ENCODE measurements at places on chromosomes 6 and 20.

DNA sequence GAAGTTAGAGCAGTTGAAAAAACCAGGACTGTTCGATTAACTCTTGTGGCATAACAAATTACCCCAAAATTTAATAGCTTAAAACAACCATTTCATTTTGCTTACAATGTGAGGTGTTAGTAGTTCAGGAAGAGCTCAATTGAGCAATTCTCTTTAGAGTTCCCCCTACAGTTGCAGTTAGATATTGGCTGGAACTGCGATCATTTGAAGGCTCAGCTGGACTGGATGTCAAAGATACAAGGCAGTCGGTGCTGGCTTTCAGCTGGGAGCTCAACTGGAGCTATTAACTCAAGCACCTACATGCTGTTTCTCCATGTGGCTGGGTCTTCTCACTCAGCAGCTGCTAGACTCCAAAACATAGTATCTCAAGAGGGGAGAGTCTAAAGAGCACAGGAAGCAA, 96.0 kb upstream of the LOC128125822 start:
- no peak for DNase-seq

DNA sequence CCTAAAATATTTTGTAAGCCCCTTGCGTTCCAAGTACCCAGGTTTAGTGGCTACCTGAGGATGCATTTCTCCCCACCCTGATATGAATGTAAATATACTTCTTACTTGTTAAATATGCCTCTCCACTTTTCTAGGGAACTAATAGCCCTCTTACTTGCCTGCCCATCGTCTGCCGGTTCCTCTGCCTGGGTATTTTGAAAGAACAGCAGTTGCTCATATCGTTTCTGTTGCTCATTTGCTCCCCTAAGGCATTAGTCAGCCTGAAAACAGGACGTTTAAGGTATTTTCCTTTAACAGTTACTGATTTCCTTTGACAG, 141.3 kb upstream of the CARMIL1 start:
- no peak for DNase-seq

DNA sequence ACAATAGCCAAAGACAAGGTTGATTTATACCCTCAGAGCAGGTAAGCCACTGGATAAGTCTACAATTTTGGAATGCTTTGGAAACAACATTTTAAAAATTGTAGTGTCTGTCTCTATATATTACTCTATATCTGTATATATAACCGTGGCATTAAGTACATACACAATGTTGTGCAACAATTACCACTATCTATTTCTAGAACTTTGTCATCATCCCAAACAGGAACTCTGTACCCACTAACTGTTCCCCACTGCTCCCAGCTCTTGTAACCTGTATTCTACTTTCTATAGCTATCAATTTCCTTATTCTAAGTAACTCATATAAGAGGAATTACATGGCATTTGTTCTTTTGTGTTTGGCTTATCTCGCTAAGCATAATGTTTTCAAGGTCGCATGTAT, 78.2 kb upstream of the ASCC3 start:
- no peak for DNase-seq

DNA sequence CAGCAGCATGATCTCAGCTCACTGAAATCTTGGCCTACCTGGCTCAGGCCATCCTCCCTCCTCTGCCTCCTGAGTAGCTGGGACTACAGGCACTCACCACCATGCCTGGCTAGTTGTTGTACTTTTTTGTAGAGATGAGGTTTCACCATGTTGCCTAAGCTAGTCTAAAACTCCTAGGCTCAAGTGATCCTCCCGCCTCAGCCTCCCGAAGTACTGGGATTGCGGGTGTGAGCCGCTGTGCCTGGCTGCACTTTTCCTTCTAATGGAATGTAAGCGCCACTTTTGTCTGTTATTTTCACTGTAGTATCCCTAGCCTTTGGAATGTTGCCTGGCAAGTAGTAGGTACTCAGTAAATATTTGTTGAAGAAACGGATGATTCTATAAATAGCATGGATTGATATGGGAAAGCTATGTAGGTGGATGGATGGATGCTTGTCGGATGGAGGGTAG, 10.4 kb upstream of the TRIB3 start:
- DNase-seq: no peak

- DNase-seq: no peak
Observed at GRCh38 chr20:58071298-58071697, 157.2 kb downstream of the ANKRD60 start.

DNA sequence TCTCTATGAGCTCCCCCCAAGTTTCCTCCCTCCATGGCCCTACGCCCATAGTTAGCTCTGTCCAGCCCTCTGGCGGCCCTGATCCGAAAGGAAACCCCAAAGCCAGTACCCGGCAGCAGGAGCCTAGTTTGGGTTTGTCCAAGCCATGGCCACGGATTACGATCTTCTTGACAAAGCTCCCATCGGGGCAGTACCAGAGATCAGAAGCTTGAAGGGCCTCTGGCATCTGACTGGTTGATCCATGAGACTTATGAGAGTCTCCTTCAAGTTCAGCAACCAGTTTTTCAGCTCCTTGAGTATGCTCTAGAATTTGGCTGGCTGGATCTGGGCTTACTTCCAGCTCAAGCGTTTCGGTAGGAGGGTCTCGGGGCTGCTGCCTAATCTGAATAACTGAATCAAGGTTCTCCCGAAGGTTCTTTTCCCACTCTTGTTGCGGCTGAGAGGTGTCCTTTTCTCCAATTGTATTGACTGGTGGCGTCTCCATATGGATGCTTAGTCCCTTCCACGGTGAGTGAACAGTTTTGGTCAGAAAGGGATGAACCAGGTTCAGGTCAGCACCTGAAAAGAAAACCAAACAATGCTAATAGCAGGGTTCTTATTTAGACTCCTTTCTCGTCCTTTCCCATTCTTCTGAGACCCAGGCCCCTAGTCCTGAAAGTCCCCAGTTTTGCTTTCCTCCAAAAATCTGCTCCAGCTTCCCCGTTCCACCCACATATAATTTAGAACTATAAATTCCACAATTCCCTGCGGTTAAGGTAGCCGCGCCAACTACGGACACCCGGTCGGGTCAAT, 595 bp downstream of the FKBPL start:
- no peak for DNase-seq

DNA sequence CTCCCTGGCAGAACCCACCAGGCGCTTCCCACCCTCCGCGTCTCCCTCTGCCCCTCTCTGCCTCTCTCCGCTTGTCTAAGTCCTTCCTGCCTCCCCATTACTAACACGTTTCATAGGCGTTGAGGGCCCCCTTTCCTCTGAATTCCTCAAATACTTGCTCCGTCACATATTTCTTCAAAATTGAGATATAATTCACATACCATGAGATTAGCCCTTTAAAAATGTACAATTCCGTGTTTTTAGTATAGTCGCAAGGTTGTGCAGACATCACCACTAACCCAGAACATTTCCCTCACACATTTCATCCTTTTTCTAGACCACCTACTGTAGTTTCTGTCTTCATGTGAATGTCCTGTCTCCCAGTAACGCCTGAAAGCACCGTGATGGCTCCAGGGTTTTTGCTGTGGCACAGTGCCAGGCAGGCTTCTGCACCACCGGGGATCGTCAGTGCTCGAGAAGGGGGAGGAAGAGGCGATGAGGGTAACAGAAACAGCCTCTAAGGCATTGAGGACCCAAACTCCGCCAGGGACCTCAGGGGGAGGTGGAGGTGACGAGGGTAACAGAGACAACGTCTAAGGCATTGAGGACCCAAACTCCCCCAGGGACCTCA, 141.9 kb upstream of the SNX9 start:
- DNase-seq: no peak

- DNase-seq: no peak
Observed at GRCh38 chr6:144190080-144190479, 39.8 kb downstream of the STX11 start.

GRCh38 chr6:135922746-135923145, 71.2 kb downstream of the PDE7B start:
- peak; percentile 49 for DNase-seq

GRCh38 chr6:1066449-1067090, 245.3 kb upstream of the FOXQ1 start:
- DNase-seq: no peak

GRCh38 chr20:24994470-24995368, 2.2 kb upstream of the APMAP start:
- peak; percentile 81 for DNase-seq

DNA sequence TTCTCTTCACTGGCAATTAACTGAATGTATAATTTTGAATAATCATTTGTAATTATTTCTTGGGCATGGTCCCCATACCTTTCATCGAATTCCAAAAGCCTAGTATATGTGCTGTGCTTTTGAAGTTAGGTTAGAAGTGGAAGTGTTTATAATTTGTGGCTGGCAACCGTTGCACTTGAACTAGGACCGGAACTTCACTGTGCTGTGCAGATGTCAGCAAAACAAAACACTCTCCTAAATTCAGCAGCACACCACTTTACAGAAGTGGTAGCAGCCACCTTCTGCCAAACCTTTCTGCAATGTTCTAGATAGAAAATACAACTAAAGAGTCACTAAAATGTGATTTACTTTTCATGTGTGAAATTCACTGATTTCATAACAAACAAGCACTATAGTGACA, 111.9 kb downstream of the FAM83B start:
- DNase-seq: no peak

GRCh38 chr6:164150232-164150631, 735.7 kb downstream of the QKI start:
- DNase-seq: no peak

DNA sequence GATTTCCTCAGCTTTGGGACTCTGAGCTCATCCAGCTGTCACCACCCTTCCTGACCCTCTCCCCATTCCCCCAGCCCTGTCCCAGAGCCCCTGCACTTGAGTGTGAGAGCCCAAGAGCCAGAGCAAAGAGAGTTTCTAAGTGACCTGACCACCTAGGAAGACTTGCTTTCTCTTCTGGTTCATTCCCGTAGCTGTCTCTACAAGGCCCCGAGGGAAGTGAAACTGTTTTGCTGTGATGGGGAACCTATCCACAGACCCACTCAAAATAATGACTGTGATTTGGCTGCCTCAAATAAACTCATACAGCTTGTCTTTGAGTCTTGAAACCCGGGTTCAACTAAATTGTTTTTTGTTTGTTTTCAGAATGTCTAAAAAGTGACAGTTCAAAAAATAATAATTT, 74.6 kb upstream of the XRN2 start:
- no peak for DNase-seq

DNA sequence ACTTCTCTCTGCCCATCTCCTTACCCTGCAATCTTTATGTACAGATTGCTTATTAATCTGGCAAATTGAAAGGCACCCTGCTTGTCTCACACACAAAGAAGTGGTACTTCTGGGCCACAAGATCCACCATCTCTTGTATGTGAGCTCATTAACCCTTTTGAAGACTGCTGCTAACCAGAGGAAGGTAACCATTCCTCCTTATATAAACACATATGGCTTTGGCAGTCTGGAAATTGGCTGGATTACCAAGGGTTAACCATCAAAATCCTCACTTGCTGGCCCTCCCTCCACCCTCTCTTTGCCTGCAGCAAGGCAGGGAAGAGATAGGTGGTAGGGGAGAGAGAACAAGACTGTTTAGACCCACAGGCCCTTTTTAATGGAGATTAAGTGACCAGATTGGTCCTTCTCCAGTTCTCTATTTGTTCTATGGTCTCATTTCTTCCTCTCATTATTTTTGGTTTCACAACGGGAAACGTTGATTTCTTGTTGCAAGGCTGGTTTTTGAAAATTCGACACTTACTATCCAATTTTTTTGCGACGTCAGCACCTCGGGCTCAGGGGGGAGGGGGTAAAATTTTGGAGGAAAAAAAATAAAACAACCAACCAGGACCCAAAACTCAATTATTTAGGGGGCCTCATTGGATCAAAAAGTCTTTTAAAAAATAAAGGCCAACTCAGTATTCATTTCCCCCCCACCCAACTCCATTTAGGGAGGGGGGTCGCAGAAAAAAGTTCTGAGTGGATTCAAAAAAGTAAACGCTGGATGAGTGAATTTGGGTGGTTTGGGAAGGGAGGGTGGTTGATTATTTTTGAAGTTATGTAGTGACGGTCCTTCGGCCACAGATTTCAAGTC, 859 bp downstream of the PPP1R10 start:
- no peak for DNase-seq

- DNase-seq: no peak
Observed at GRCh38 chr6:143149771-143150170, 89.1 kb downstream of the AIG1 start.

DNA sequence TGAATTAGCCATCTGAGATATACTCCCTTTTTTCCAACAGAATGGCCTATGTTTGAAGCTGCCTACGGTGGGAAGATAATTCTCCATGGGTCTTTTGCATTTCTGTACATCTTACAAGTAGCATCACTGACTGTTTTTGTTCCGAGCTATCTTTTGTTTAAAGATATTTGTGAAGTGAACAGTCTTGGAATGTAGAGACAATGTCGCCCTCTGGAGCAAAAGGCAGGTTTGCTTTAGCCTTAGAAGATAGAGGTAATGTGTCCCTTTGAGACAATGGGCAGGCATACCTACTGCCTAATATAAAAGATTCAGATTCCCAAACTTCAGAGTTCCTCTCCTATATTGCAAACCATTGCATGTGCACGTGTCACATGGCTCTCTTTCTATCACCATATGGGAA, 347.8 kb upstream of the CNR1 start:
- DNase-seq: no peak

- no peak for DNase-seq
Observed at GRCh38 chr6:79632580-79632979, 1.5 kb downstream of the SH3BGRL2 start.

DNA sequence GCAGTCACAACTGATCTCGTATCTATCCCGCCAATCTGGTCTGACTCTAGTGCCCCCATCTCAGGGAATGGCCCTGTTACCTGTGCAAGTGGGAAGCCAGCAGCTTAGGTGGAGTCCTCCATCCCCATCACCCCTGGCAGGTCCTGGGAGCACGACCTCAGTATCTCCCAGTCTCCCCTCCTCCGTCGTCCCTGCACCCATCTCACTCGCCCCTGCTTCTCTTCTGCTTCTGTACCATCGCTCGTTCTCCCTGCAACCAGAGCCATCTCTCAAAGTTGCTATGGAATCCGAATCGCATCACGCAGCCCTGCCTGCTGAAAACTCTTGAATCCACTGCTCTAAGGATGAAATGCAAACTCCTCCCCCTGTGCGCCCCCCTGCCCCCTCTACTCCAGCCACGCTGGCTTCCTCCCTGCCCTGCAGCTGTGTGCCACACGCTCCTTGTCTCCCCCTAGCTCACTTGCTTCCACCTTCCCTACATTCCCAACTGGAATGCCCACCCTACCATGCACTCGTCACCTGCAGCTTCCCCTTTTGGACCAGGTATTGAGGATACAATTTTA, 64.0 kb upstream of the PTGIS start:
- no peak for DNase-seq

GRCh38 chr6:46407776-46408530, 83.3 kb downstream of the RCAN2 start:
- no peak for DNase-seq

DNA sequence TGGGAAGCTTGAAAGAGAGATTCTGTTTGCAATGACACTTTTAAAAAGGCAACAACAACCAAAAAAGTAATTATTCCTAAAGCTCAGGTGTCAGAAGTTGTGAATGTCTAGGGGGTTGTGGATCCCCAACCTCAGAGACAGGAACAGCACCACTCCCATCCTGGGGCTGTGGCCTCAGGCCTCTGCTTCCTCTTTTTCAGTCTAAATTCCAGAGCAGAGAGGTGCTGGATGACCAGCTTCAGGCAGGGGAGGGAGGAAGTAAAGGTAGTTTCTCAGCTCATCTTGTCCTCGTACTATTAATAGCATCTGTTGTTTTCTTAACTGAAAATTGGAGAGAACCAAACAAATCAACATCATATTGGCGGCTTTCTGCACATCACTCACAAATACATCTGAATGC, 8.3 kb downstream of the NT5E start:
- DNase-seq: no peak

- DNase-seq: peak; percentile 83
Observed at GRCh38 chr20:35616465-35617396, 1.1 kb downstream of the SPAG4 start.

All from SK-N-SH (cell line).